Esophagus mucosa (tissue), 1 donor: ENCODE measurements at places on chromosomes 7 and 10.

DNA sequence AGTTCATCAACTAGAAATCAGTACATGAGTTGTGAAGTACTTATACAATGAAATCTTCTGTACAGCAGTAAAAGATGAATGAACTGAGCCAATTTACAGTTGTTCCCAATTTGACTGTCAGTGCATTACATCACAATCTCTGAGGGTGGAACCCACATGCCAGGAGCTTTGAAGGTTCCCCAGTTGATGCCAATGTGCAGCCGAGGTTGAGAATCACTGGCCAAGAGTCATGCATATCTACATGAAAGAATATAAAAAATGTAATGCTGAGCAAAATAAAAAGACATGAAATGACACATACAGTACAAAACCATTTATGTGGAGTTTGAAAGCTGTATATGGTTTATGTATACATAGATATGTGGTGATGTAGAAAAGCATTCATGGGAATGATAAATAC lies 22.1 kb upstream of the CCNJ start:
- ATAC-seq, result no peak

DNA sequence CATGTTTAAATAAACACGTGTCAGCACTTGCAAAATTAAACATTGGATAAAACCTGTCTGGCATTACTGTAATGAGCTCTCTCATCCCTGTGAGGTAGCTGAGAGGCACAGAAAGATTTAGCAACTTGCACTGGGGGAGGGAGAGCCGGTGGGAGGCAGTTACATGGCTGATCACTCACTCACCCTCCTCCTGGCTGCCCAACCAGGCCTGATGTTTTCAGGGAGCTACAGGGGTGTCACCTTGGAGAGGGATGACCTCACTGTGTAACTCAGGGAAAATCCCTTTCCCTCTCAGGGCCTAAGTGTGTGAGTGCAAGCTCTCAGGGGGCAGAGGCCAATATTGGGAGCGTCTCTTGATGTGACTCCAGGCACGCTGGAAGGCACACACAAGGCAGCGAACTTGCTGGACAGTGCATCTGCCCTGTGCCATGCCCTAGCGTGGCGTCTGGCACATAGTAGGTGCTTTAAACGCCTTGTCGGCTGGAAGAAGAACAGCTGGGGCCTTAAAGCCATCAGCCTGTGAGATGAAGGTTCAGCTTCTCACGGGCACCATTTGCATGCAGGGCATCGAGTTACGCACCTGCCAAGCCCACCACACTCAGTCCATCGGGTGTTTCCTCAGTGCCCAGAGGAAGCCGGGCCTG lies 51.1 kb downstream of the ELFN1 start:
- ATAC-seq, result peak; percentile 56

DNA sequence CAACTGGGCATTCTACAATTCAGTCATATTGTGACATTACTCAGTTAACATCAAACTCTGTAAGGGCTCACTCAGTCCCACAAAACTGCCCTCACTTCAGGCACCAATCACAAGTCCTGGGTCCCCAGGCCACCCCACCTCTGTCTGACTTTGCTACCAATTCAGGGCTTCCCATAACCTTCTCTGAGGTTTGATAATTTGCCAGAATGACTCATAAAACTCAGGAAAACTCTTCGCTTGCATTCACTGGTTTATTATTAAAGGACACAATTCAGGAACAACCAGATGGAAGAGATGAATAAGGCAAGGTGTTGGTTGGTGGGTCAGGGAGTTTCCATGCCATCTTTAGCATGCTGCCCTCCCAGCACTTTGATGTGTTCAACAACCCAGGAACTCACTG lies 41.3 kb downstream of the AVL9 start:
- ATAC-seq, result no peak

DNA sequence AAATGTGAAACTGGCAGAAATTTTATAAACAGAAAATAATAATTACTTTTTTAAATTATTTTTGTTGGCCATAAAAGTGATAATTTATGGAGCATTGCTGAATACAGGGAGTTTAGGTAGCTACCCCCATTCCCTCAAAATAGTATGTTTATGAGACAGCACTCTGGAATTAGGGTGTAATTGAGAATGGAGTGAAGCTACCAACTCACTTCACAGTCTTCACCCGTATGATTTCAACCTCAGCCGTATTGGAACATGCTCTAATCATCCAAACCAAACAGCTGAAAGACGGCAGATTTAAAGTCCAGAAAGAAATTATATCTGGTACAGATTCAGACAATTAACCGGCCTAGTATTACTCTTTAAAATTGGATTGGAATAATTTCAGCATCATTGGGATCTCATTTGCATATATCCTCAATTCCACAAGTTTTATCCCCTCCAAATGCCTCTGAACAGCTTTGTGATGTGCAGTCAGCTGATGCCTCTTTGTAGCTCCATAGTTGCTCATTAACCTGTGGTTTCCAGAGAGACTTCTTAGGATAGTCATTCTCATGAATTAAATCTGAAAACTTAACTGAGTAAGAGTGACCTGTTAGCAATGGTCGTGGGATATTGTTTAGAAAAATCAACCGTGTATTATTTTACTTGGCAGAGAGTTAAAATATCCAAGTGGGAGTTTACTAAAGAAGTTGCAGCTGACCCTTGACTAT lies 59.1 kb upstream of the GJD4 start:
- no peak for ATAC-seq

GRCh38 chr7:50310361-50310760 lies 5.8 kb downstream of the IKZF1 start:
- no peak for ATAC-seq

DNA sequence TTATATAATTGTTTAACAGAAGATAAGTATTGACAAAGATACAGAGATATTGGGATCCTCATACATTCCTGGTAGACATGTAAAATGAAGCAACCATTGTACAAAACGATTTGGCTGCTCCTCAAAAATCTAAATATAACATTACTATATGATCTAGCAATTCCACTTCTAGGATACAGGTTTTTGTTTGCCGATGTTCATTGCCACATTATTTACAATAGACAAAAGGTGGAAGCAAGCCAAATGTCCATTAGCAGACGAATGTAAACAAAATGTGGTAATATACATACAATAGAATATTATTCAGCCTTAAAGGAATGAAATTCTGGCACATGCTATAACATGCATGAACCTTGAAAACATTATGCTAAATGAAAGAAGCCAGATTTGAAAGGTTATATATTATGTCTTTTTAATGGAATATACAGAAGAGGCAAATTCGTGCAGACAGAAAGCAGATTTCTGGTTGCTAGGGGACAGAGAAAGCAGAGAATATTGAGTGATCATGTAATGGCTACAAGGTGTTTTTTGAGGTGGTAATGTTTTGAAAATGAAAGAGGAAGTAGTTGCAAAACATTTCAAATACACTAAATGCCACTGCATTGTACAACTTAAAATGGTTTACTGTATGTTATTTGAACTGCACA lies 44.9 kb downstream of the POLR1F start:
- ATAC-seq, result no peak

DNA sequence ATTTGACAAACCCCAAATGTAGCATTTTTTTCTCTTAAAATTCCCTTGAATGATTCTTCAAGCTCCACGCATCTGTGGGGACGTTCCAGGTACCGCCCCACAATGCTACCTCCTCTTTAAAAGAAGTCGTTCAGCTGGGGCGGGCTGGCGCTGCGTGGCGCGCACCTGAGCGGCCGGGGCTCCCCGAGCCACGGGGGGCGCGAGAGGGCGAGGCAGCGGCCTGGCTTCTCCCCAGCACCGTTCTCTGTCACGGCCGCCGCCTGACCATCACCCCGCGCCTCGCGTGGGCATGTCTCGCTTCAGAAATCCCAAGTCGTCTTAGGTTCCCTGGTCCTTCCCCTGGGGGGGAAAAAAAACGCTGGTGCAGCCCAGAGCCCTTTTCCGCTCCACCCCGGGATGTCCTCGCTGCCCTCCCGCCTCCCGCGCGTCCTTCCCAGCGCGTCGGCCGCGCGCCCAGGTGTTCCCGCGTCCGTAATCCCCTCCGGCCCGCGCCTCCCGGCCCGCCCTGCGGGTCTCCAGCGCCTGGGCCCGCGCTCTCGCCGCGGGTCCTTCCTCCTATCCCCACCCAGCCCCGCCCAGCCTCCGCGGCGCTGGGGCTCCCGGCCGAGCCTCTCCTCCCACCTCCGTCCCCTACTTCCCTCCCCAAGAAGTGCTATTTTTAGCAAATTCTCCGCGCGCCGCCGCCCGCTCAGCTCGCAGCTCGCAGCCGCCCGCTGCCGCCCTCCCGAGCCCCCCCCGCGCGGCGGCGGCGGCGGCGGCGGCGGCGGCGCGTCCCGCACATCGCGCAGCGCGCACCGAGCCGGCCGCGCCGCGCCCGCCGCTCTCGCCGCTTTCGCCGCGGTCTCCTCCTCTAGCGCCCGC lies 58.7 kb upstream of the PRPS1L1 start:
- peak; percentile 26 for ATAC-seq

DNA sequence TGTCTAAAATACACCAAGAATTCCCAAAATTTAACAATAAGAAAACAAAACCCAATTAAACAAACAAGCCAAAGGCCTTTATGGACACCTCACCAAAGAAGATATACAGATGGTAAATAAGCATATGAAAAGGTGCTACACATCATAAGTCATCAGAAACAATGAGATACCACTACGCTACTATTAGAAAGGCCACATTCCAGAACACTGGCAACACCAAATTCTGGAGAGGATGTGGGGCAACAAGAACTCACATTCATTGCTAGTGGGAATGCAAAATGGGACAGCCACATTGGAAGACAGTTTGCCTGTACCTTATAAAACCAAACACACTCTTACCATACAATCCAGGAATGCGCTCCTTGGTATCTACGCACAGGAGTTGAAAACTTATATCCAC lies 291.4 kb downstream of the TNS3 start:
- ATAC-seq, result no peak

- peak; percentile 1 for ATAC-seq
Measured at GRCh38 chr10:3783682-3784432, 1.2 kb downstream of the KLF6 start.

DNA sequence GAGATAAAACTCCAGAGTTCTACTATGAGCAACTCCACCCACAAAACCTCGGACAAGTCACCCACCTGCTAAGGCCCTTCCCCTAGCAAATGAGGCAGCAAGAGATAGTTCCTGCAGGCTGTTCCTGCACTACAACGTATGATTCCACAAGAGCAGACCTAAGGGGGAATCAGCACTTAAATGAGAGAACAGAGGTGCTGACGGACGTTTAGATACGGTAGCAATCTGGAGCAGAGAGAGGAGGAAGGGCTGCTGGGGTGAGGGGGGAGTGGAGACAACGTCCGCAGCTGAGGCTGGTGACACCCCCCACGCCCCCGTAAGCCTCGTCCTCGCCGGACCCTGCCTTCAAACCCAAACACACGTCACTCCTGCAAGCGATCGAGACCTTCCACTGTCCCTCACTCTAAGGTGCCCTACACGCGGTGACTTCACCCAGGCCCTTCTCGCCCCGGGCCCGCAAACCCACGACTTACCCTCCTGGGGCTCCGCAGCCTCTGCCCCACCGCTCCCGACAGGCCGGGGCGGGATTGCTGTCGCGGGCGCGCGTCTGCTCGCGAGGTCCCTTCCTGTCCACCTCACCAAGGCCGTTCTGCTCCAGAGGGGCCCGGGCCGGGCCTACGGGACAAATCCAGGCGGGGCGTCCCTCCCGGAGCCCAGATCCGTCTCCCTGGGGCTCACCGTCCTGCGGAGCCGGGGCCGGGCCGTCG lies 635 bp downstream of the ZNF12 start:
- ATAC-seq, result peak; percentile 48

GRCh38 chr7:125573126-125573525 lies 643.5 kb upstream of the POT1 start:
- no peak for ATAC-seq

GRCh38 chr10:23067939-23068775 lies 27.2 kb upstream of the MSRB2 start:
- ATAC-seq, result peak; percentile 78

DNA sequence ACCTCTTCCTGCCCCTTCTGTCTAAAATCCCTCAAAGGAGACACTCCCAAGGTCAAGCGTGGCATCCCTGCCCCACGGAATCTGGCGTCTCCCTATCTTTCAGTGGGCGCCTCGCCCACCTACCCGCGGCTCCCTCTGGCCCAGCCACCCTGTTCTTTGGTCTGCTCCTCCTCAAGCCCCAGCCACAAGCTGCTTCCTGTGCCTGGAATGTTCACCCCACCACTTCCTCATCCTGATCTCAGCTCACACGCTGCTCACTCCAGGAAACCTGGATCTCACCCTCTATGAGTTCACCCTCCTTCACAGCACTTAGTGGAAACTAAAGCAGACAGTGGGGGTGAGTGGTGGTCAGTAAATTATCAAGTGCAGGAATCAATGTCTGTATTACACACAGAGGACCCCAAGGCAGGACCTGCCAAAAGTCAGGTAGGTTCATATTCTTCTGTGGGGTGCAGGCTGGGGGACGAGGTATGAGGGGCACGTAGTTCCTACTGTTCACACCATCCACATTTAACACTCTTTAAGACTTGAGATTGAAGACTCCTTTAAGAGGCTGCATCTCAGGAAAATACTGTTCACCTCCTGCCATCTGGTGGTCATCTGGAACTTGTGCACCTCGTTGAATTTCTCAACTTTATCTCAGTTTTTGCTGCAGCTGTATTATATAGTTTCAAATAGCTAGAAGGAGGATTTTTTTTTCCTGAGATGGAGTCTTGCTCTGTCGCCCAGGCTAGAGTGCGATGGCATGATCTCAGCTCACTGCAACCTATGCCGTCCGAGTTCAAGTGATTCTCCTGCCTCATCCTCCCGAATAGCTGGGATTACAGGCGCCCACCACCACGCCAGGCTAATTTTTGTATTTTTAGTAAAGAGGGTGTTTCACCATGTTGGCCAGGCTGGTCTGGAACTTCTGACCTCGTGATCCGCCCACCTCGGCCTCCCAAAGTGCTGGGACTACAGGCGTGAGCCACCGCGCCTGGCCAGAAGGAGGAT lies 166.6 kb downstream of the ARHGAP21 start:
- peak; percentile 22 for ATAC-seq

GRCh38 chr7:50908628-50909290 lies 126.1 kb upstream of the GRB10 start:
- no peak for ATAC-seq

DNA sequence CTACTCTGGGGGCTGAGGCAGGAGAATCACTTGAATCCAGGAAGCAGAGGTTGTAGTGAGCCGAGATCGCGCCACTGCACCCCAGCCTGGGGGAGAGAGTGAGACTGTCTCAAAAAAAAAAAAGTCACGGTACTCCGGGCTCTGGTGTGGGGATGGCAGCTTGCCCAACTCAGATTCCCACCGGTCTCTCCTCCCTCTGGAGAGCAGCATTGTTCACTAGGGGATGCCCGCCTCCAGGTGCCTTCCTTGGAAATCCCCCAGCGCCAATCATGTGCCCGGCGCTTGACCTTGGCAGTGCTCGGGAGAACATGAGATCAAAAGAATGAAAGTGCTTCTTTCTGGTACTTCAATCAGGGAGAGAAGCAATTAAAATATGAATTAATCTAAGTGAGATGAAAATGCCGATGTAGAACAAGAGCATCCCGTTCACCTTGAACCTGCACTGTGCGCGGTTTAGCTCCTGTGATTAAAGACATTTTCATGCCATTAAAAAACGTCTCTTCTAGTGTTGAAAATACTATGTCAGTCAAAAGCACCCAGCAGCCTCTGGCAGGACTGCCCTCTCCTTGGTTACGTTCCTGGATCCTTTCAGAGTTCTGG lies 1127.3 kb upstream of the AUTS2 start:
- ATAC-seq, result no peak

- no peak for ATAC-seq
Measured at GRCh38 chr10:5502061-5502521, 2.7 kb upstream of the CALML5 start.
